Stimulated activated CD4-positive, alpha-beta T cell treated with anti-CD3 and anti-CD28 coated beads, Interleukin-4, amount 100 ng/mL, for 4 hours (primary cell): ENCODE measurements at places on chromosomes 1 and 21.

GRCh38 chr21:36688324-36688723 is 10.6 kb upstream of the SIM2 start:
- no peak for DNase-seq

GRCh38 chr1:100794748-100795645 is 75.5 kb downstream of the VCAM1 start:
- no peak for DNase-seq

- DNase-seq = no peak
Measured at GRCh38 chr1:154954541-154954940, 1.4 kb downstream of the PBXIP1 start.

- no peak for DNase-seq
Measured at GRCh38 chr1:93519199-93519829, 71.4 kb downstream of the FNBP1L start.
